Hepatocyte (in vitro differentiated cells): ENCODE measurements at places on chromosomes 11 and 22. TPM values are rescaled to one million over a fixed set of nuclear protein-coding genes. Genes with fewer than 3 reads are reported as not detected.
A peak's percentile ranks its signal among the peaks of the same experiment; 100 is the strongest.

DNA sequence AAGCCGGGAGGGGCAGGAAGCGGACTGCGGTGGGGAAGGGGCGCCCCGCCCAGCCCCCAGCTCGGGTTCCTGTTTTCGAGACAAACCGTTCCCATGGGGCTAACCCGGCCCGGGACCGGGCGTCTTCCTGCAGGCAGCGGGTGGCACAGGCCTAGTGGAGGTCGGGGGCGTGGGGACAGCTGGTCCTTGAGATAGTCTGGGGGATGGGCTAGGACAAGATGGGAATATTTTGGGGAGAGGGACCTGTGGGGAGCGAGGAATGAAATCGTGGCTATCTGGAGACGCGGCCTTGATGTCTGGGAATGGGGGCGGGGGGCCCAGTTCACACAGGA is 1.2 kb upstream of the RASGRP2 start:
- H3K36me3 ChIP-seq: no peaks in the 10 kb centered on the region
- no peak overlapping the region for H3K27ac ChIP-seq
- no peak for DNase-seq
- H3K4me3 ChIP-seq: no peak overlapping the region
- H3K27me3 ChIP-seq: peaks cover 60% of the 10 kb centered on the region
- H3K4me1 ChIP-seq: peaks cover 34% of the 10 kb centered on the region

Gene LMO1
- 0.68 TPM in 1 of 2 replicates, not detected in the other for total RNA-seq

GRCh38 chr11:69356703-69357457 is 62.9 kb downstream of the MYEOV start:
- no peak for DNase-seq
- H3K4me3 ChIP-seq: no peak overlapping the region
- no peaks in the 10 kb centered on the region for H3K27me3 ChIP-seq
- no peaks in the 10 kb centered on the region for H3K4me1 ChIP-seq
- H3K36me3 ChIP-seq: no peaks in the 10 kb centered on the region

DNA sequence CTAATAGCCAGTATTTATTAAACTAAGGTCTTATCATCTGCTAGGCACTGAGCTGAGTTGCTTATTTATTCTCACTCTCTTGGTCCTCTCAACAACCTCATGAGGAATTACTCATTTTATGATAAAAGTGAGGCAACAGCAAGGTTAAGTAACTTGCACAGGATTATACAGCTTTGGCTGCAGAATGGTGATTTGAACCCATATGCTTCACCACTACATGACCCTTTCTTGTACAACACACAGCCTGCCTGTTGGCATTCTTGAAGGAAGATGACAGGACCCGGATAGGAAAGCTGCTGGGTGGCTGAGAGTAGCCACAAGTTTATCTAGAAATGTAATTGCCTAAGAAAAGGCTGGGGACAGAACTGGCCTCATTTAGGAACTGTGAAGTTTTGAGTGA is 5.3 kb upstream of the PARVA start:
- peaks cover 10% of the 10 kb centered on the region for H3K4me1 ChIP-seq
- DNase-seq: no peak
- no peak overlapping the region for H3K4me3 ChIP-seq
- no peak overlapping the region for H3K27ac ChIP-seq

GRCh38 chr22:41092847-41093411 is 537 bp downstream of the EP300 start:
- H3K4me3 ChIP-seq: peak overlapping the region; percentile 98
- H3K4me1 ChIP-seq: peaks cover 10% of the 10 kb centered on the region
- no peaks in the 10 kb centered on the region for H3K27me3 ChIP-seq
- H3K36me3 ChIP-seq: no peaks in the 10 kb centered on the region
- peak; percentile 40 for DNase-seq
- peak overlapping the region; percentile 100 for H3K27ac ChIP-seq

DNA sequence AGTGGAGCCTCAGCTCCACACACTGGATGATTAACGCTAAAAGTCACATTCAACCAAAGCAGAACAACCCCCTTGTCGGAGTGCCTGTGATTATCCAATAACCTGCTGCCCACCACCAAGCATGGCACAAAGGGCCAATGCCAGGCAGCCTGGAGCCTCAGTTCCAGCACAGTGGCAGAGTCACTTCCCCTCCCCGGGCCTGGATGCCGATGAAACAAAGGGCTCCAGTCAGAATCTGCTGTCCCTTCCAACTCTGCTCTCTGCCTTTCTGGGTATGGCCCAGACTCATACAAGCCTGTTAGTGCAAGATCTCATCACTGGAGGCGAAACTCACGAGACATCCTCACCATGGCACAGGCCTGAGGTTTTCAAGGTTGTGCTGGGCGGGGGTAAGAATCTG is 52.1 kb downstream of the CLTCL1 start:
- no peaks in the 10 kb centered on the region for H3K27me3 ChIP-seq
- no peak for DNase-seq
- no peak overlapping the region for H3K4me3 ChIP-seq
- H3K27ac ChIP-seq: no peak overlapping the region
- H3K36me3 ChIP-seq: no peaks in the 10 kb centered on the region

- H3K27me3 ChIP-seq: no peaks in the 10 kb centered on the region
- no peak for DNase-seq
- no peaks in the 10 kb centered on the region for H3K4me1 ChIP-seq
- H3K4me3 ChIP-seq: no peak overlapping the region
- H3K27ac ChIP-seq: no peak overlapping the region
- no peaks in the 10 kb centered on the region for H3K36me3 ChIP-seq
Observed at GRCh38 chr11:103749158-103749557, 287.3 kb upstream of the DDI1 start.

GRCh38 chr11:928786-929185 is 3.1 kb downstream of the AP2A2 start:
- no peak overlapping the region for H3K4me3 ChIP-seq
- H3K27ac ChIP-seq: no peak overlapping the region
- no peaks in the 10 kb centered on the region for H3K36me3 ChIP-seq
- DNase-seq: no peak
